Activated CD8-positive, alpha-beta memory T cell treated with anti-CD3 and anti-CD28 coated beads, Interleukin-2, amount 50 U/mL, for 48 hours (primary cell): ENCODE measurements at places on chromosomes 5 and 9.

- DNase-seq = no peak
These were observed at the start of gene RXFP3 for GRCh38 chr5:33936381-33937016. RXFP3 (plus strand) TSS chr5:33936386; CDS start chr5:33936741, 355 bp downstream.

DNA sequence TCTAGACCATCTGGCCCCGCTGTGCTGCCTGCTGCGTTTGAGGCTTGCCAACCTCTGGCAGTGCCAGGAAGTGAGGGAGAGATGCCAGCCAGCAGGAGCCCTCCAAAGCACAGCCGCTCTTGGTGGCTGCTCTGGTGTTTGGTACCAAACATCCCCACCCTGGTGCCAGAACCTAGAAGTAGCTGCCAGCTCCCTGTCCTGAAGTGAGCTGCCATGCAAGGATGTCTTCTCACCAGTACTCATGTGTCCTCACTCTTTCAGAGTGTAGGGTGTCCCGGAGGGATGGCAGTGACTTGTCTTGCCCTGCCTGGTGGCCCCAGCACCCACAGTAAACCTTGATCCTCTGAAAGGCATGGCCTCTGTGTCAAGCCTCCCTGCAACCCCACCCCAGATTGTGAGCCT, 43.4 kb downstream of the AMBP start:
- DNase-seq = peak; percentile 40

DNA sequence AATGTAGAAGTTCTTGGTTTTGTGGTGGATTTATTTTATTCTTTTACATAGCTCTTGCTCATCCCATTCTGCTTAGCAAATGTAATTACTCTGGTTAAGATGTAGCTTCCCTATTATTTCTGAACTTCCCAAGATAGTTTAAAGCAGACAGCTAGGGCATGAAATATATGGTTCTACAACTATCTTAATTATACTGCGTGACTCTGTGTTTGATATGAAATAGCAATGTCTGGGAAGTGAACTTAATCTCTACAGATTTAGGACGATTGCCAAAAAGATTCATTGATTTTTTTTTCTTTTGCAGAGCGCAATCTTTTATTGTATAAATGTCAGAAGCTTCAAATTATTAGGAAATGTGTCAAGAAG, 529.3 kb upstream of the ZNF608 start:
- DNase-seq = no peak

- no peak for DNase-seq
These were observed 8.9 kb downstream of the ARAP3 start for GRCh38 chr5:141672841-141673813.

- DNase-seq = no peak
These were observed 58.3 kb downstream of the NIPBL start for GRCh38 chr5:36934740-36935356.

DNA sequence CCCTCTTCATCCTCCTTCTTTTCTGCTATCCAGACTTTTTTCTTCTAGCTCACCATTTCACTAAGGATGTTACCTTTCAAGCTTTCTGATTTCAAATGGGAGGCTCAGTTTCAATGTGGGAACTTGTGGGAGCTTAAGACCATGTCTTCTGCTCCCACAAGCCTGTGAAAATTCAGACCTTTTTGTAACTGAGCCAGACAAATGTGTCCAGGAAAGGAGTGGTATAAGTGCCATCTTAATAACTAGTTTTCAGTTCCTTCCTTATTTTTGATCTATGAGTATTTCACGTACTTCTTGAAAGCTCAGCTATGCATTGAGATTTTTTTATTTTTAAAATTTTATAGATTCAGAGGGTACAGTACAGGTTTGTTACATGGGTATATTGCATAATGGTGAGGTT, 4.6 kb upstream of the ERCC6L2 start:
- no peak for DNase-seq

GRCh38 chr9:108167136-108167900, 677.7 kb upstream of the KLF4 start:
- DNase-seq = no peak

- no peak for DNase-seq
These were observed 116.0 kb downstream of the GOLPH3 start for GRCh38 chr5:32058101-32058500.

- DNase-seq = no peak
These were observed 96.9 kb downstream of the PLPP1 start for GRCh38 chr5:55437859-55438206.

GRCh38 chr9:6239694-6240093, 24.1 kb downstream of the IL33 start:
- no peak for DNase-seq

GRCh38 chr5:51242456-51242855, 140.8 kb upstream of the ISL1 start:
- no peak for DNase-seq

DNA sequence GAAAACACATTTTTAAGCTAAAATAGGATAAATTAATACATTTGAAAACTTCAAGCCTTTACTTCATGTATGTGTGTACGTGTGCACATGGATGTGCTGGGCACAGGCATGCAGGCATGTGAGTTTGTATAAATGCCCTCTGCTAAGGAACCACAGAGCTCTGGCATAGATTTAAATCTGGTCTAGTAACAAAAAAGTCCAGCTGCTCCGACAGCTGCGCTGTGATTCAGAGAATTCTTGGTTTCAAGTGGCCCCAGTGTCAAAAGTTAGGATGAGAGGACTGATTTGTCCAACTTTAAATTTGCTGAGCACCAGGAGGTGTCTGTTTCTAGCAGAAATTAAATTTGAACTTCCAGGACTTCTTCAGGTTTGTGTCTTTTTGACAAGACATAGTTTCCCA, 203.7 kb upstream of the TUT7 start:
- DNase-seq = no peak

DNA sequence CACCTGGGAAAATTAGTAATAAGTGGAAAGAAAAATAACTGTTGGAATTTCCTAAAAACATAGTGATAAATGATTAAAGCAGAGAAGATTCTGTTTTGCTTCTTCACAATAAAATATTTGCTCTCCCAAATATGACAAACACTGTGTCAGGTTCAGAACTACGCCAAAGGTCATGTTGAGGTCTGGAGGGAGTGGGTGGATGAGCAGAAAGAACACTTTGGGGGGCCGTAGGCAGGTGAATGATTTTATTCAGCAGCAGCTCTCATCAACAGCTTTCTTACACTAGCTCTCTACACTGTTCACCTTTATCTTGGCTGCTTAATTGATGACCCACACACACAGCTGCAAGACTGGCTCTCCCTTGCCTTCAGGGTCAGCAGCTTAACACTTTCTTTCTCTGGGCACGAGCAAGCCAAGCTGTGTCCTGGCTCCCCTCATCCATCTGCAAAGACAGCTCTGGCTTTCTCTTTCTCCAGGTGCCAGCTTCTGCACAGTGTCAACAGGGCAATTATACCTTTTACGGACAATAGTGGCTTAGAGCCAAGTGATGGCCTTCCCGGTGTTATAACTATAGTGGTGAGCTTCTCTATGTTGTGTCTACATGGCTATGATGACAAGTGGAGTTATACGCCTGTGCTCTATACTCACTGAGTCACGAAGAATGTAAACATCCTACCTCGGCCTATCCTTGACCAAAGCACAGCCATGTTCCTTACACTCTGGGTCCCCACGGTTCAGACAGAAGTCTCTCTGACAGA, 18.9 kb upstream of the GPX8 start:
- no peak for DNase-seq

GRCh38 chr9:4873066-4873465, 80.3 kb downstream of the RCL1 start:
- DNase-seq = no peak

GRCh38 chr5:159951387-159951786, 35.1 kb downstream of the ADRA1B start:
- DNase-seq = no peak

DNA sequence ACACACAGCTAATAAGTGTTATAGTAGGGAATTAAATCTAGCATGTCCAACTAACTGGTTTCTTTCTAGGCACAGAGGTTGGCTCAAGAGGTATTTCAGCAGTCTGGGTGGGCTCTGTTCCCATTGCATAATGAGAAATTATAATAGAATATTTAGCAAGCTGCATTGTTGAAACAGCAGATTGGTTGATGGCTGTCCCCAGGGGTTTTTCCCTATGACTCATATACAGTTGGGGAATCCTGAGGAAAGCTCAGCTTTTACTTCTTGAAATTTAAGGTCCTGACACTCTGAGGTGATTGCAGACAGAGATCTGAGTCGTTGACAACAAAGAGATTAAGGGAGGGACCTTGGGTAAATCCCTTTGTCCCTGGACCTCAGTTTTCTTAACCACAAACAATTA, 38.3 kb upstream of the TNFSF8 start:
- no peak for DNase-seq

DNA sequence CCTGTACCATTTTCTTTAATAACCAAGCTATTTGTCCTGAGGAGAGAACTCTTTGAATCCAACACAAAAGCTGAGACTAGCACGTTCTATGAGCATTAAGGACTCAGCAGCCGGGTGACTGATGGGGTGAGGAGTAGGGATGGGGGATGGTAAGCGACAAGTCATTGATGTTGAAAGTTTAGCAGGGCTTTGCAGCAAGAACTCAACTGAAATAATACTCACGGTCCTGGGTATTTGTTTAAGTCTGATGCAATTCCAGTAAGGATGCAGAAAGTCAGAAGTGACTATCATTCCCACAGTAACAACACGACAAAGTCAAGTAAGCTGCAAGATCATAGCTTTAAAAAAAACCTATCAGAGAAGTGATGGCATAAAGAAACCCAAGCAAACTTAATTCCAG, 131.1 kb downstream of the ACTL7B start:
- DNase-seq = no peak

DNA sequence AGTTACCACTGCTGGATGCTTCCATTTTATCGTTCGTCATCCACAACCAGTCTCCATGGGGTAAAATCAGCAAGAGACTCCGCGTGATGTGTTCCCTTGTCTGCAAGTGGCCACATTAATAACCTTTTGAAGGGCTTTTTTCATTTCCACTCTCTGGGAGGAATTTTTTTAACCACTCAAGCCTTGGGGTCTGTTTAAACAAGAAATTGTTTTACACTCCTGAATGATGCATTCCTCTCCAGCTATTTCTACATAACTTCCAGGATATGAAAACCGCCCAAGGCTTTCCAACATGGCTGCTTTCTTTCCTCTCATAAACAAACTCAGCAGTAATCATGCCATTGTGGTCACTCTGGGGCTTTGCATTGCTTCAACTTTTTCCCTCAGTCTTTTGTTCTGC, 217.2 kb upstream of the DAPK1 start:
- DNase-seq = no peak
